ENCODE measurements at places on chromosomes 1 and 21. TPM values are rescaled to one million over a fixed set of nuclear protein-coding genes. Genes with fewer than 3 reads are reported as not detected.

The ZFP69 gene
- total RNA-seq: 2.0 TPM

The EDARADD gene
- total RNA-seq: not detected

The PLA2G4A gene
- total RNA-seq: 3.6 TPM

The DNMT3L gene
- not detected for total RNA-seq

The COL8A2 gene
- total RNA-seq: 43.3 TPM

The RALGPS2 gene
- 12.0 TPM for total RNA-seq

The MRAP gene
- total RNA-seq: not detected

The TNFRSF18 gene
- not detected for total RNA-seq

The TINAGL1 gene
- total RNA-seq: 337 TPM

The CR1 gene
- 5.8 TPM for total RNA-seq

The VWA1 gene
- 59.8 TPM for total RNA-seq

The TMEM200B gene
- 39.7 TPM for total RNA-seq

The TNFRSF1B gene
- total RNA-seq: 10.9 TPM

The PTCH2 gene
- total RNA-seq: 1.9 TPM

The CD5L gene
- total RNA-seq: 0.40 TPM

The PRMT2 gene
- 173 TPM for total RNA-seq

The DISP3 gene
- not detected for total RNA-seq

The CDA gene
- total RNA-seq: 3.1 TPM

The PROK1 gene
- not detected for total RNA-seq

The BTBD19 gene
- total RNA-seq: 7.9 TPM

The OLFM3 gene
- 0.47 TPM for total RNA-seq

The BATF3 gene
- total RNA-seq: 3.9 TPM

The TRABD2B gene
- 2.6 TPM for total RNA-seq

The GFI1 gene
- 0.59 TPM for total RNA-seq

The AMY2B gene
- total RNA-seq: 59.6 TPM

The SYCP1 gene
- not detected for total RNA-seq

The ATP5PF gene
- 108 TPM for total RNA-seq

The LINGO4 gene
- total RNA-seq: not detected

The MATN1 gene
- not detected for total RNA-seq

The SHE gene
- total RNA-seq: 10.6 TPM

The EXOC8 gene
- 15.3 TPM for total RNA-seq
